Smooth muscle cell of the coronary artery (primary cell): ENCODE measurements at places on chromosomes 11 and 22. TPM values are rescaled to one million over a fixed set of nuclear protein-coding genes. Genes with fewer than 3 reads are reported as not detected.

The PITPNM1 gene
- 26.0 and 28.7 TPM in 2 replicates for total RNA-seq

The VPREB1 gene
- not detected in 2 replicates for total RNA-seq

The ZNF408 gene
- total RNA-seq: 5.7 and 6.2 TPM in 2 replicates

The E2F8 gene
- total RNA-seq: 0.08 TPM in 1 of 2 replicates, not detected in the other

The PLXNB2 gene
- 133 and 226 TPM in 2 replicates for total RNA-seq

The SBF1 gene
- total RNA-seq: 50.8 and 109 TPM in 2 replicates

The OSBP2 gene
- 0.45 and 9.5 TPM in 2 replicates for total RNA-seq

The PARVA gene
- 24.9 and 25.6 TPM in 2 replicates for total RNA-seq

The OR10D3 gene
- total RNA-seq: not detected in 2 replicates

The SLC22A25 gene
- not detected in 2 replicates for total RNA-seq

The GAL gene
- total RNA-seq: 0.23 TPM in 1 of 2 replicates, not detected in the other

The FGF3 gene
- not detected in 2 replicates for total RNA-seq

The C2CD3 gene
- 5.3 and 8.0 TPM in 2 replicates for total RNA-seq

The MPZL2 gene
- total RNA-seq: 0.08 and 0.94 TPM in 2 replicates

The TCP11L1 gene
- 12.1 and 15.2 TPM in 2 replicates for total RNA-seq

The OR5B21 gene
- not detected in 2 replicates for total RNA-seq

The WEE1 gene
- total RNA-seq: 27.0 and 33.3 TPM in 2 replicates

The MOGAT2 gene
- total RNA-seq: not detected in 2 replicates

The KIAA0930 gene
- 38.0 and 89.6 TPM in 2 replicates for total RNA-seq

The IFITM1 gene
- total RNA-seq: 12.6 and 143 TPM in 2 replicates

The ARRB1 gene
- 7.4 and 44.6 TPM in 2 replicates for total RNA-seq

The TMEM191B gene
- total RNA-seq: 0.60 TPM in 1 of 2 replicates, not detected in the other

The POU2AF3 gene
- total RNA-seq: not detected in 2 replicates

The MRGPRX3 gene
- not detected in 2 replicates for total RNA-seq

The CCDC87 gene
- 0.12 and 0.15 TPM in 2 replicates for total RNA-seq

The DUSP8 gene
- 0.23 TPM in 1 of 2 replicates, not detected in the other for total RNA-seq

The TMEM121B gene
- total RNA-seq: 0.08 TPM in 1 of 2 replicates, not detected in the other

The CECR2 gene
- under 0.01 and 1.6 TPM in 2 replicates for total RNA-seq

The RFPL1 gene
- total RNA-seq: not detected in 2 replicates

The ESAM gene
- 0.23 and 3.8 TPM in 2 replicates for total RNA-seq

The CSF2RB gene
- total RNA-seq: 0.47 and 1.1 TPM in 2 replicates

The USP35 gene
- total RNA-seq: 6.3 and 25.3 TPM in 2 replicates

The TSG101 gene
- 53.7 and 56.7 TPM in 2 replicates for total RNA-seq

The ZFTA gene
- total RNA-seq: 10.0 and 17.2 TPM in 2 replicates

The STK33 gene
- 0.35 and 0.45 TPM in 2 replicates for total RNA-seq

The OR9Q1 gene
- total RNA-seq: not detected in 2 replicates

The HTR3A gene
- total RNA-seq: not detected in 2 replicates

The RPS19BP1 gene
- 14.5 and 48.0 TPM in 2 replicates for total RNA-seq

The MRGPRX4 gene
- not detected in 2 replicates for total RNA-seq
